ENCODE measurements at places on chromosomes 2 and 18.

- no peak for DNase-seq
Observed at GRCh38 chr2:135230150-135230549, 178.1 kb downstream of the RAB3GAP1 start.

DNA sequence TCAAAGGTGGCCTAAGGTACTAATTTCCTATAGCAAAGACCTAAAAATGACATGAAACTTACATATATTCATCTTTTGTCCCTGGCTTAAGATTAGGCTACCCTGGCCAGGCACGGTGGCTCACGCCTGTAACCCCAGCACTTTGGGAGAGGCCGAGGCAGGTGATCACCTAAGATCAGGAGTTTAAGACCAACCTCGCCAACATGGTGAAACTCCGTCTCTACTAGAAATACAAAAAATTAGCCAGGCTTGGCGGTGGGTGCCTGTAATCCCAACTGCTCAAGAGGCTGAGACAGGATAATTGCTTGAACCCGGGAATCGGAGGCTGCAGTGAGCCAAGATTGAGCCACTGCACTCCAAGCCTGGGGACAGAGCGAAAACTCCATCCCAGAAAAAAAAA, 5.9 kb downstream of the SRSF7 start:
- no peak for DNase-seq

DNA sequence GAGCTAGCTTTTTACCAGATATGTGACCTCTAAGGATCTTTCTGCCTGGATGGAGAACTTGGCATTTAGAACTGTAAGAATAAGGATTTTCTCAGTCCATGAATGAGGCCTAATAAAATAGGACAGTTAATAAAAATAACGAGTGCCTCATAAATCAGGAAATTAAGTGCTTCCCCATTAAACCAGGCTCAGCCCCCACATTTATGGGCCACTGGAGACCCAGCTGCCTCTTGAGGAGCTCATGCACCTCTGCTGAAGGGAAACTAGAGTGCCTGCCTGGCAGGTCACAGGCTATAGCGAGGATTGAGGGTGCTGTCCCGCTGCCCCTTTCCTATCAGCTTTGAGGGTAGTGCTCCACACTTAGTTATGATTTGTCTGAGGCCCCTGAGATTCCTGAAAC, 158.0 kb downstream of the ALK start:
- no peak for DNase-seq

- DNase-seq = no peak
Observed at GRCh38 chr18:80188643-80189530, 58.4 kb downstream of the PARD6G start.

DNA sequence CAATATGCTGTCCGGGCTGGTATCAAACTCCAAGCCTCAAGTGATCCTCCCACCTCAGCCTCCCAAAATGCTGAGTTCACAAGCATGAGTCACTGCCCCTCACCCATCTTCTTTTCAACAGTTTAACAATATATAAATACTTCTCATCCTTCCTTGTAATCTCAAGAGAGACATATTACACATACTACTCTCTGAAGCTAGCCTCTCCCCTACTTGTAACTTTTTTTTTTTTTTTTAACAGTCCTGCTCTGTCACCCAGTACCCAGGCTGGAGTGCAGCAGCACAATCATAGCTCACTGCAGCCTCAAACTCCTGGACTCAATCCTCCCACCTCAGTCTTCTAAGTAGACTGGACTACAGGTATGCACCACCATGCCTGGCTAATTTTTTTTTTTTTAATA, 5.7 kb downstream of the GFPT1 start:
- DNase-seq = no peak

DNA sequence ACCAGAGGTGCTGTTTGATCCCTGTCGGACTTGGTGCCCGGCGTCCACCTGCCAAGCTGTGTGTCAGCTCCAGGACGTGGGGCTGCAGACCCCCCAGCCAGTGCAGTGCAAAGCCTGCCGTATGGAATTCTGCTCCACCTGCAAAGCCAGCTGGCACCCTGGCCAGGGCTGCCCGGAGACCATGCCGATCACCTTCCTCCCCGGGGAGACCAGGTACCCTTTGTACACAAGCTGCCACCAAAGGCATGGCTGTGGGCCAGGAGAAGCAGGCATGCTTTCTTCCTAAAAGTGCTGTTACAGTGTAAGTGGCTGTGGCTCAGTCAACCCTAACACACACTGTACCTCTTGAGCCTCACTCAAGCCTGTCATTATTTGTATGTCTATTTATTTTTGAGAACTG, 103.3 kb downstream of the RNF144A start:
- DNase-seq = no peak

GRCh38 chr2:45845566-45845965, 194.1 kb downstream of the PRKCE start:
- no peak for DNase-seq

DNA sequence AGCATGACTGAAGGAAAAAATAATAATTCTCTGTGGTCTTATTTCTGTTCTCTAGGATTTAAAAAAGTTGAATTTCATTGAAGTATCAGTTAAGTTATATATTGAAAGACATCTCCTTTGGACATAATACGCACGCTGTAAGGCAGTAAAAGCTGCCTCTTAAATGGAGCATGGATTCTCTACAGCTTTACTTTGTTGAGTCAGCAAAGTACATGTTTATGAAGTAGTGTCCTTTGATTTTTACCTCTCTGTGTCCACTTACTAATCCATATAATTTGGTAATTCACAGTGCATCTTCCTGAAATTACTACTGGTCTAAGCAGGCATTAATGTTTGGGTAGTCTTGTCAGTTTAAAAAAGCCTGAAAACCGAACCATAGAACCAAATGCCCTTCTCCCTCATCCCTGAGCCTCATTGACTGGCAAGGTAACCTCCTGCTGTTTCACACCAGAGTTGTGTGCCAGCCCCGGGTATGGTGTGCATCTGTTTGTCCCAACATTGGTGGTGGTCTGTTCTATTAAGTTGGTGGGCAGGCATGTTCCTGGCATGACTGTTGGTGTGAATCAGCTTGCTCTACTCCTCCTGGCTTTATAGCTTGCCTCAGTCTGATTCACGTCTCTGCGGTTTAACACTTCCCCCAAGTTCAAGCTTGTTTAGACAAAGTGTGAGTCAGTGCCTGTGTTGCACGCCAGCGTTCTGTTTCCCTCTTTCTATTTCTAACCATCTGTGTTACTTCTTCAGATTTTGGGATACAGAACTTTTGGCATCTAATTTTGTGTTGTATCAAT, 71.0 kb upstream of the ITM2C start:
- no peak for DNase-seq

- no peak for DNase-seq
Observed at GRCh38 chr18:49018554-49019445, 68.0 kb upstream of the SMAD7 start.

GRCh38 chr2:34656632-34657031, 1057.5 kb upstream of the FAM98A start:
- DNase-seq = no peak

DNA sequence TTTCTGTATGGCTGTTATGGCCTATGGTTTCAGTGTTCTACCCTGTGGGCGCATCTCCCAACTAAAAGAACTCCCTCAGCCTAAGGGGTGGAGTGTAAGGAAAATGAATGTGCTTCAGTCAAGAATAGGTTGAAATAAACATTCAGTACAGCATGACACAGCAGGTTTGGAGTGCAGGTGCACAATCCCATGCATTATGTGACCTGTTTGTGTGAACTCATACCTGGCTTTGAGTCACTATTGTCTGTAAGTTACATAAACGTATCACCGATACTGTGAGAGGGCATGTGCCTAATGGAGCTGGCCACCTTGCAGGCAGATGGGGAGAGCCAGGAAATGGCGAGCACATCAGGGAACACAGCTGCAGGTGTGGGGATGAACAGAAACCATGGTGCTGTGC, 216.0 kb downstream of the DSEL start:
- DNase-seq = no peak

DNA sequence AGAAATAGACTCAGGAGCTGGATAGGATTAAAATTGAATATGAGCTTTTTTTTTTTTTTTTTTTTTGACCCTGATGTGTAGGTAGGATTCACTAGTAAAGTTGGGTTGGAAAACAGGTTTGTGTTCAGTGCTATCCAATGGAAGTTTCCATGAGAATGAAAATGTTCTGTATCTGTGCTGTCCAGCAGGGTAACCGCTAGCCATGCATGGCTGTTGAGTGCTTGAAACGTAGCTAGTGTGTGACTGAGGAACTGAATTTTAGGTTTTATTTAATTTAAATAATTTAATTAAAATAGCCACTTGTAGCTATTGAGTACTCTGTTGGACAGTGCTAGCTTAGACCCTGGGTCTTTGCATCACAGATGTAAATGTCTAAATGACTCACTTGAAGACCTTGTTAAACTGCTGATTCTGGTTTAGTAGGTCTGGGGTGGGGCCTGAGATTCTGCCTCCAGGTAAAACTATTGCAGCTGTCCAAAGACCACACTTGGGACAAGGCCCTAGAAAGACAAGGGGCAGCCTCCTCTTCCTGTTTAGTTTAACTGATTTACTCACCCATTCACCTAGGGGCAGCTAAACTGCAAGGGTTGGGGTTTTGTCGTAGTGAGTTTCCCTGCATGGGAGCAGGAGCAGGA, 84.7 kb upstream of the STON1 start:
- no peak for DNase-seq

DNA sequence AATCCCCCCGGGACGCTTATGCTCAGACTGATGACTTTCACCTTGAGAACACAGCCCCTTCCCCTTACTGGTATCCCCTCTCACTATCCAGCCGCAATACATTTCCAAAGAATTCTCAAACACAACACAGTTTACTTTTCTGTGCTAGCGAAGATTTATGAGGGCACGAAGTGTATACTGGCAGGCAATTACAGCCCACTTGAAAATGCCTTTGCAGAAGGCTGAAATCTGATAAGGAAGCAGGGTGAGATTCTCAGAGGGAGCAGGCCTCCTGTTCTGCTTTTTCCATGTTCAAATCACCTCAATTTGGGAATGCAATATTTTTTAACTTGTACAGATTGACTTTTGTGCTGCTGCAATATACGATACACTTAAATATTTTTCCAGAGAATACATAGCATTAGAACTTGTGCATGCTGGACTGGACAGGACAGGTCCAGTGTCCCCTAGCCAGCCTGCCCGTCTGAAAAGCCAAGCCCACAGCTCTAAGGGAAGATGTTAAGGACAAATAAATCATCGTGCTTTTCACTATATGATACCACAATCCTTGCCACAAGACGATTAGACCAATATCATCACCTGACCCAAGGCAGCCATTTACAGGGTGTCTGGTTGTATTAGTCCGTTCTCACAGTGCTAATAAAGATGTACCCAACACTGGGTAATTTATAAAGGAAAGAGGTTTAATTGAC, 262.1 kb downstream of the EPHA4 start:
- DNase-seq = no peak

- DNase-seq = no peak
Observed at GRCh38 chr18:7084080-7085065, 33.2 kb downstream of the LAMA1 start.

- DNase-seq = no peak
Observed at GRCh38 chr2:10004836-10005235, 38.5 kb upstream of the KLF11 start.

DNA sequence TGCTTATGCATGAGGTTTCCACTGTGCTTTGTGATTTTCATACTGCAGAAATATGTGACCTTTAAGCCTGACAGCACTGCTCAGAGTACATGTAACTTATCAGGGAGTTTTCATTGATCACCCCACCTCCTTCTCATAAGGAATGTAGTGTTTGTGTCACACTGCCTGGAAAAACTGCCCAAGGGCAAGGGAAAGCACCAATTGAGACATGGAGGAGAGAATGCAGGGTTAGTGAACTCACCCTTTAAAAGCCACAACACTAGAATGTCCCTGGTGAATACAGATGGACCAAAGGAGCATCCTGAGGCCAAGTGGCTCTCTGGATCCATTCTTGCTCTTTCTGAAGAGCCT, 147.2 kb upstream of the SPATS2L start:
- DNase-seq = no peak

DNA sequence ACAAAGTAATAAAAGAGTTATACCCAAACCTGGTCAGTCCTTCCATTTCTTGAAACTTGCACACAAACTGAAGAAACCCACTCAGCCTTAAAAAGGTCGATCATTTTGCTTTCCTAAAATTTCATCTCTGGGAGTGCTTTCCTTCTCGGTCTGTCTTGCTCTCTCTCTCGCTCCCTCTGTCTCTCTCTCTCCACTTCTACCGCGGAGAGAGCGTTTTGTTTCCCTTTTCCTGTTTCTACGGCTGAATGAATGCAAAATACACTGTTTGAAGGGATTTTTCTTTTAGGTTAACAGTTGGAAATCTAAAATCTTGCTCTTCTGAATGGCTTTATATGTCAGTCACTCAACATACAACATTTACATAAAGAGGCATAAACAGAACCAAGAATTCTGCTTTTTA, 424.2 kb downstream of the TGIF1 start:
- peak; percentile 1 for DNase-seq

DNA sequence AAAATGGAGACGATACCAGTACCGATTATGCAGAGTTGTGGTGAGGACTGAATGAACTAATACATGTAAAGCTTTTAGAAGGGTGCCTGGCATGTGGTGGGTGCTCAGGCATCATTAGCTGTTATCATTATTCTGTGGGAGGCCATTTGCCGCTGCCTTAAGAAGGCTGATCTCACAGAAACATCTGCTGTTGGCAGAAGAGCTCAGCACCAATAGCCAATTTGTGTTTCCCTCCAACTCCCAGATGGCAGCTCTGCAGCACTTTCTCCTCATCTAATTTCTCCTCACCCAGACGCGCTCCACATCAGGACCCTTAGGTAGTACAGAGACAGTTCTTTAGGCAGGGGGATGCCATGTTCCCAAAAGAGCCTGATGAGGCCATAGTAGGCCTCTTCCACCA, 15.8 kb upstream of the CYP1B1 start:
- no peak for DNase-seq

- no peak for DNase-seq
Observed at GRCh38 chr2:107002735-107003134, 116.8 kb upstream of the ST6GAL2 start.

DNA sequence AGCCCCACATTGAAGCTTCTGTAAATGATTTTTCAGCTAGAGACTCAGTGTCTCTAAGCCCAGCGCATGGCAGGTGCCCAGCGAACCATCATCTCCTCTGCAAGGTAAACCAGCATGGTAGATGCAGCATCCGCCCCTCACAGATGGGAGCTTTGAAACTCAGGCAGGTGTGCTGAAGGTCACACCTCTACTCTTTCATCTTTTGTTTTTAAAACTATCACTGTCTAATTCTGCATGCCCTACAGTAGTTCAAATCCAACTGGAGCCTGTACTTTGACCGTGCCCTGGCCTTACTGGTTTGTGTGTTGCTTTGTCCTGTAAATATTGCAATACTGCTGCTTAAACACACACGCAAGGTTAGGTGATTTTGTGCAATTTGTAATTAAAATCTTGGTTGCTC, 831.1 kb downstream of the GALR1 start:
- no peak for DNase-seq

GRCh38 chr18:77635451-77635850, 385.8 kb downstream of the GALR1 start:
- peak; percentile 13 for DNase-seq

- no peak for DNase-seq
Observed at GRCh38 chr2:146229508-146230155, 1615.2 kb upstream of the ACVR2A start.

- no peak for DNase-seq
Observed at GRCh38 chr2:101253013-101253702, 472 bp downstream of the CNOT11 start.

- no peak for DNase-seq
Observed at GRCh38 chr2:216399621-216400020, 12.7 kb upstream of the SMARCAL1 start.
